ENCODE measurements at places on chromosomes 16 and 17.

- no peak for DNase-seq
Measured at GRCh38 chr16:84673203-84673535, 24.9 kb downstream of the KLHL36 start.

DNA sequence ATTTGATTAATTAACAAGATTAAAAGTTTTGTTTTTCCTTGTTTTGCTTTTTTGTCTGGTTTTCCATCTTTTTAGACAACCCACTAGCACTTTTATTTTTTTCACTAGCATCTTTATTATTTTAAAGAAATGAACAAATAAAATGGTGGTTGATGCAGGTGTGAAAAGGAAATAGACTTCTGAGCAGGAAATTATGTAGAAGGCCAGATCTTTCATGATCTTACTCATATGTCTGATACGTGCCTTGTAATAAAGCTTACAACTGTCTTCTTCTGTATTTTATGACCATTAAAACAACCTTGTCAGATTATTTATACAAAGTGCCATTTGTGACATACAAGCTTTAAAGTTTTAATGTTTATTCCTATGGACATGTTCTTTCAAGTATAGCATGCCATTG is 6.3 kb downstream of the SLFN12L start:
- no peak for DNase-seq

GRCh38 chr17:67992548-67993152 is 3.6 kb downstream of the C17orf58 start:
- no peak for DNase-seq

DNA sequence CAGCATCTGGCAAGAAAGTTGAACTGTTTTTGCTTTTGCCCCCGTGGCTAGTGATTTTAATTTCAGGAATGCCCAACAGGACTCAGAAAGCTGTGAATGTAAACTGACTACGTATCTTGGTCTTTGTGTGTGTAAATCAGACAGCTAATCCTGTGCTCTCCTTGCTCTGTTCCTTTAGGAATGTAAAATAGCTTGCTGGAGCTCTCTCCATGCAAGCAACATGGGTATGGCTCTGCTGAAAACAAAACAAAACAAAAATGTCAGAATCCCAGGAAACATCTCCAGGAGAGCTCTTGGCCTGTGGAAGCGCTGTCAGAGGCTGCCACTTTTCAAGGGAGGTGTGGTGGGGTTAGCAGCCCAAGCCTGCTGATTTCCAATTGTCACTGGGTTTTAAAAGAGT is 161.8 kb upstream of the NOG start:
- no peak for DNase-seq

GRCh38 chr17:61409301-61410112 is 9.9 kb downstream of the TBX2 start:
- peak; percentile 96 for DNase-seq

- DNase-seq = peak; percentile 37
Measured at GRCh38 chr16:50326835-50327465, 41.8 kb downstream of the BRD7 start.

GRCh38 chr17:55735731-55736405 is 13.2 kb upstream of the TMEM100 start:
- peak; percentile 67 for DNase-seq

DNA sequence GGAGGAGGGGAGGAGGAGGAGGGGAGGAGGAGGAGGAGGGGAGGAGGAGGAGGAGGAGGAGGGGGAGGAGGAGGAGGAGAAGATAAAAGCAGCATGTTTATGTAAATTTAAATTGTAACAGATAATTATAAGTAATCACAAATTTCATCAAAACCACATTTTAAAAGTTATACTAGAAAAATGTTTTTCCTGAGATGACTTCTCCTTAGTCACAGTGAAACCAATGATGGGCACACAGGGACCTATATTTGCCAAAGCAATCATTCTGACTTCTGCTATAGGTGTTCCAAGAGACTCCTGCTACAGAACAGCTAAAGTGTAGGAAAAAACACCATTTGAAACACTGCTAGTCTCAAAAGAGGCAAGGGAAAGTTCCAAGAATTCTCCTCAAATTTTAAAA is 66.4 kb downstream of the CEP95 start:
- no peak for DNase-seq

- DNase-seq = no peak
Measured at GRCh38 chr16:31331807-31332301, 23.1 kb upstream of the ITGAX start.

All from GM03348 (cell line).